ENCODE measurements at places on chromosomes 11 and 22.
A peak's percentile ranks its signal among the peaks of the same experiment; 100 is the strongest.

GRCh38 chr11:58616594-58616993 lies 5.9 kb upstream of the CNTF start:
- peak; percentile 95 for DNase-seq

GRCh38 chr11:118660681-118661424 lies 18.6 kb downstream of the TREH start:
- no peak for DNase-seq

DNA sequence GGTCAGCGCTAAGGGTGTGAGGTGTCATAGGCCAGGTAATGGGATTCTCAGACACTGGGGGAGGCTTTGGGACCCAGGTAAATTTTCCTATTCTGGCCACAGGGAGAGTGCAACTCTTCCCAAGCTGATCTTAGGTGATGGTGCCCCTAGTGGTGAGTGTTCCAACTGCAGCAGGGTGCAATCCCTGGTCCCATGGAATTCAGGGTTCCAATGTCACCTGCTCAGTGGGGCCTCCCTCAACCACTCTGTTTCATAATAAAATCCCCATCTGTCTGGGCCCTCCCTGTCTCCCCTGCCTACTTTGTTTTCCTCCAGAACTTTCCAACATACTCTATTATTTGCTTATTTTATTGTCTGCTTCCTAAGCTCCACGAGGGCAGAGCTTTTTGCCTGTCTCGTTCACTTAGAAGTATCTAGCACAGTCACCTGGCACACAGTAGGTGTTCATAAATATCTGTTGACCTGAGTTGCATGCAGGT lies 2.9 kb upstream of the SGSM1 start:
- DNase-seq = peak; percentile 17

DNA sequence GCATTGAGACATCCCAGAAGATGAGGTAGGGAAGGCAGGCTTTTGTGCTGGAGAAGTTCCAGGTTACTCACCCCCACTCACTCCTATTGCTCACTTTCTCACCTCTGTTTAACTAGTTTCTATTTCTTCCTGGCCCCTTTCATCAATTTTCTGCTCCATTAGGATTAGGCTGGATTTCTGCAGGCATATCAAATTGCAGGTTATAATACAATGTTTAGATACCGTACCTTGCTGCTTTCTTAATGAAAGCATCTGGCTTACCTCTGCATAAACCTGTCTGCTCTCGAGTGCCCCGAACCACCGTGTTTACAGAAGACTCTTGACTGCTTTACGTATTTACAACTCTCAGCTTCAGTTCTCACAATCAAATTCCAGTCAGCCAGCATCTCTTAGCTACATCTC lies 173.7 kb downstream of the ADAMTS15 start:
- no peak for DNase-seq

GRCh38 chr11:65485920-65486219 lies 13.0 kb upstream of the MALAT1 start:
- no peak for DNase-seq

GRCh38 chr11:119585043-119585781 lies 143.8 kb downstream of the NECTIN1 start:
- DNase-seq = peak; percentile 63

GRCh38 chr11:64632237-64632636 lies 41.2 kb downstream of the SLC22A12 start:
- no peak for DNase-seq

- no peak for DNase-seq
These were observed 34.8 kb downstream of the KCNQ1OT1 start for GRCh38 chr11:2664791-2665525.

GRCh38 chr11:88377144-88377543 lies 39.6 kb upstream of the CTSC start:
- no peak for DNase-seq

DNA sequence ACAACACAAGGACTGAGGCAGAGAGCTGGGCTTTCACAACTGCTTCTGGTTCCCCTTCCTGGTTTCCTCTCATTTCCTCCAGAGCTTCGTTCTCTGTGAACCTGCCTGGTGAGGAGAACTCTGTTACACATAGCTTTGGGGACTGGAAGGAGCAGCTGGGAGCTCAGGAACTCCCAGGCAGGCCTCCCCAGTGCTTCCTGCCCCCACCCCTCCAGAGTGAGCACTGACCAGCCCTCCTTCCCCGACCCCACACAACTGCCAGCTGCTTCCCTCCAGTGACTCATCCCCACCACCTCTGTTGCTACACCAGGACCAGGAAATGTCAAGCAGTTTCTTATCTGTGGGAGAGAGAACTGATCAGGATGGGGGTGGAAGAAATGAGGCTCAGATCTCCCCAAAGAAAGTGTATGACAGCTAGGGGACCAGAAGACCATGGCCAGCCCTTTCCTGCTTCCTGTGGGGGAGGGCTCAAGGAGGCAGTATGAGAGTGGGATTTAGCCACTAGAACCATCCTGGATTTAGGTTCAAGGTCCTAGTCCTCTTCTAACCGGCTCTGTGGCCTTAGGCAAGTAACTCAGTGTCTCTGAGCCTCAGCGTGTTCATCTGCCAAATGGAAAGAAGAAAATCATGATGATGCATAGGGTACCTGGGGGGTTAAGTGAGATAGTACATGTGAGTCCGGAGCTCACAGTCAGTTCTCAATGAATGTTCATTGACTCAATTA lies 4.5 kb upstream of the TP53I11 start:
- DNase-seq = peak; percentile 85

DNA sequence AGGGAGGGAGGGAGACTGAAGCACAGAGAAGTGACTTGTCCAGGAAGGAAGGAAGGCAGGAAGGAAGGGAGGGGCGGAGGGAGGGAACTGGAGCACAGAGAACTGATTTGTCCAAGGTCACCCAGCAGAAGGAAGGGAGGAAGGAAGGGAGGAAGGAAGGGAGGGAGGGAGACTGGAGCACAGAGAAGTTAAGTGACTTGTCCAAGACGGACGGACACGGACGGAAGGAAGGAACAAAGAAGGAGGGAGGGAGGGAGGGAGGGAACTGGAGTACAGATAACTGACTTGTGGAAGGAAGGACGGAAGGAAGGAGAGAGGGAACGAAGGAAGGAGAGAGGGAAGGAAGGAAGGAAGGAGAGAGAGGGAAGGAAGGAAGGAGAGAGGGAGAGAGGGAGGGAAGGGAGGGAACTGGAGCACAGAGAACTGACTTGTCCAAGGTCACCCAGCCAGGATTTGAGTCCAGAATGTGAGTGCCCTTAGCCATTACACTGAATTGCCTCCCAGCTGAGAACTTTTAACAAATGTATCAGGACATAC lies 1.5 kb downstream of the SLC35F2 start:
- DNase-seq = peak; percentile 56

GRCh38 chr11:61730240-61730994 lies 22.0 kb upstream of the MYRF start:
- DNase-seq = peak; percentile 6

DNA sequence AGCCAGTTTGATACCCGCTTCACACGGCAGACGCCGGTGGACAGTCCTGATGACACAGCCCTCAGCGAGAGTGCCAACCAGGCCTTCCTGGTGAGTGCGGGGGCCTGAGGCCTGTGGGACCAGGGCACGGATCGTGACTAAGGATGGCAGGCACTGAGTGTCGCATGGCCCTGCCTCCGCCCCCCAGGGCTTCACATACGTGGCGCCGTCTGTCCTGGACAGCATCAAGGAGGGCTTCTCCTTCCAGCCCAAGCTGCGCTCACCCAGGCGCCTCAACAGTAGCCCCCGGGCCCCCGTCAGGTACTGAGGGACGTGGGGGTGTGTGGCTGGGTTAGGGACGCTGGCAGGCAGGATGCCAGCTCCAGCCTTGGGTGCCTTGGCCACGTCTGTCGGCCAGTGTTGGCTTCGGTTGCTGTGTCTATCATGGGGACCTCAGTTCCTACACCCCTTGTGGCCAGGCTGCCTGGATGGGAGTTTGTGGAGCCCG lies 3.0 kb downstream of the PTPRCAP start:
- no peak for DNase-seq

- peak; percentile 82 for DNase-seq
These were observed 4.2 kb upstream of the LIF start for GRCh38 chr22:30250661-30251267.

- no peak for DNase-seq
These were observed 44.1 kb downstream of the RSF1 start for GRCh38 chr11:77776455-77776854.

DNA sequence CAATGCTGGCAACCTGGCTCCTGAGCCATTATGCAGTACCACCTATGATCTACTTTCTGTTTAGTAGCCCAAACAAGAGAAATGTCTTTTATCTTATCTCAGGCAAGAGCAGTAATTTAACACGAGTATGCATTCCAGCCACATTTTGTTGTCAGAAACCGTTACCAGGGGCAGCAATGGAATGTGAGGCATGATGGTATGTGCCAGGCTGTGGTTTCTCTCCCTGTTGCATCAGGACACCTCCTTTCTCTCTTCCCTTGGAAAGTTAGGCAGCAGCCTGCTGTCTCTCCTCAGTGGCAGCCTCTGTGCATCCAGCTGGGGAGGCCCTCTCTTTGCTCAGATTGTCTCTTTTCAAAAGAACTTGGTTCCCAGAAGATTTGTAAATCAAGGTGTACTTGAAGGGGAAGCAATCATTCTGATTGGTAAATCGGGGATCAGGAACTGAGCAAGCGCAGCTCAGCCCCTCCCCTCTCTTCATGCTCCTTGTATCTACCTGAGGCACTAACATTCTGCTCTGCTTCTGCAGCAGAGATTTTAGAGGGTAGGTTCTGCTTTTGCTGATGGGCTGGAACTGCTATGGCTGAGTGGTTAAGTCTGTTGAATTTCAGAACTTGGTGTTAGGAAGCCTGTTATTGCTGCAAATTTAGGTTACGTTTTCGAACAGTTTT lies 229.2 kb downstream of the ADAMTS15 start:
- peak; percentile 95 for DNase-seq

DNA sequence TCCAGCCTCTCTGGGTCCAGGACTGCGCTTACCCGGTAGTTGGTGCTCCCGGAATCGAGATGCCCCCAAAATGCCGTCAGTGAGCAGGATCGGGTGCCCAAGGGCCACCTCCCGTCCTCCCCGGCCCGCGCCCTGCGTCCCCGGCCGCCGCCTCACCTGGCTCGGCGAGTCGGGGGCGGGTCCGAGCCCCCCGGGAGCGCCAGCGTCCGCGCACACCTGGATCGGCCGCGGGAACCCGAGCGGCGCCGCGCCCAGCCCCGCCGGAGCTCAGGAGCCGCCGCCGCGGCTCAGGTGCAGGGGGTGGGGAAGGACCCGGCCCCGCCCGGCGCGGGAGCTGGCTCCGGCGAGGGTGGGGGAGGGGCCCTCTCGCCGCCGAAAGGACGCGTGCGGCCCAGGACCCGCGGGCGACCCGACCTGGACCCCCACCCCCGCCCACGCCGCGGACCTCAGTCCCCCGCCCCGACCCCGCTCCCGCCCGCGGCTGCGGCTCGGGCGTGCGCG lies at the start of gene SHANK2:
Gene SHANK2, minus strand, starts transcription at position 309 of the 501 bp plus-strand sequence. CDS start 105,251 bp downstream, outside the sequence.
- no peak for DNase-seq

- DNase-seq = no peak
These were observed 170.3 kb downstream of the KIRREL3 start for GRCh38 chr11:126830216-126830806.

GRCh38 chr22:47406896-47407295 lies 644.4 kb downstream of the TBC1D22A start:
- no peak for DNase-seq

DNA sequence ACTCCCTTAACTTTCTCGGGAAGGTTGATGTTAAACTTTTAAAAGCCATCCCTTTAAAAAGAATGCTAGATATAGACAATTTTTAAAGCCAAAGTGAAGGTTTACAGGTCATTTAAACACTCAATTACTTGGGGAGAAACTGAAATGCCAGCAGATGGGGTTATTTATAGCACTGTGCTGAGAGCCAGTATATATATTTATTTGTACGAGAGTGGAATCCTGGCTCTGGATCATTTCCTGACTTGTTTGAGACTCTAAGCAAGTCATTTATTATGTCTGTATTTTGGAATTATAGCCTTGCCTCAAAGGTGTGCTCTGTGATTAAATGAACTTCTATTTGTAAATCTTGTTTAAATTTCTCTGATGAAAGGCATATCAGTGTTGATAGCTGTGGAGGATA lies 6.8 kb upstream of the ZBED5 start:
- DNase-seq = no peak

DNA sequence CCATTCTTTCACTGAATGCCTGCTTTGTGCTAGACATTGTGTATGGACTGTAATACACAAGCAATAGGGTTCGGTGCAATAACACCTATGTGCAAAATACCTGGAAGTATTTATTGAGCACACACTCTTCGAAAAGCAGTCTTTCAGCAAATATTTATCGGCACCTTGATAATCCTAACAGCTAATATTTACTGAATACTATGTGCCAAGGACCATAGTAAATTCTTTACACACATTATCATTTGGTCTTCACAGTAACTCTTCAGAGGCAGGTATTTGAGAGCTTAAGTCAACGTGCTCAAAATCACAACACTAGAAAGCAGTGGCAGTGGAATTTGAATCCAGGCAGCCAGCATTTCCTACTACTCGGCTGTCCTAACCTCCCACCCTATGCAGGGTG lies 2.2 kb downstream of the B3GNT6 start:
- no peak for DNase-seq

DNA sequence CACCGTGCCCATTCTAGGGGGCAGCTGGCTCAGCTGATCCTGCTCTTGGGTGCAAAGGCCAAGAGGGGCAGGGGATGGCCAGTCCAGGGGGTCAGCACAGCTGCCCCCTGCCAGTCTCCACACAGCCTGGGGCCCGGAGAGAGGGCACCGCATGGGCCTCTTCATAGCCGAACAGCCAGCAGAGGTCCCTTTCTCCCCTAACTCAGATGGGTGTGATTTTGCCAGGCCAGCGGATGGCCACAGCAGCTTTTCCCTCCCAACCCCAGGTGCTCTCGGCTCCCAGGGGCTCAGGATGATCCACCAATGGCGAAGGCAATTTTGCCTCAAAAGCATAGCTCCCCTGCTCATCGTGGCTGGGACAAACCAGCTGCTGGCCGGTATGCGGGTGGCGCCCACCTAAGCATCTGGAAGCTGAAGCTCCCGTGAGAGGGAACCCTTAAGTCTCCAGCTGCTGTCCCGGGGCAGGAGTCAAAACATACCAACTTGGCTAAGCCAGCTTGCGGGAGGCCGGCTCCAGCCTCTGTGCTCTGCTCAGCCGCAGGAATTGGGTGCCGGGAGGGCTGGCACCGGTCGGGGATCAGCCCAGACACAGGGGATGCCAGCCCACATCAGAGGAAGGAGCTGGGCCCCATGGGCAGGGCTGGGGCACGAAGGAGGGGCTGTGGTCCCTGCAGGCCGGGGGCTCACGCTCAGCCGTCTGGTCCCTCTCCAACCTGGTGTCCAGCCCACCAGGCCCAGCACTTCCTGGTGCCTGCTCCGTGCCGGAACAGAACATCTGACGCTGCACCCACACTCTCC lies 30.5 kb upstream of the GNB1L start:
- no peak for DNase-seq

DNA sequence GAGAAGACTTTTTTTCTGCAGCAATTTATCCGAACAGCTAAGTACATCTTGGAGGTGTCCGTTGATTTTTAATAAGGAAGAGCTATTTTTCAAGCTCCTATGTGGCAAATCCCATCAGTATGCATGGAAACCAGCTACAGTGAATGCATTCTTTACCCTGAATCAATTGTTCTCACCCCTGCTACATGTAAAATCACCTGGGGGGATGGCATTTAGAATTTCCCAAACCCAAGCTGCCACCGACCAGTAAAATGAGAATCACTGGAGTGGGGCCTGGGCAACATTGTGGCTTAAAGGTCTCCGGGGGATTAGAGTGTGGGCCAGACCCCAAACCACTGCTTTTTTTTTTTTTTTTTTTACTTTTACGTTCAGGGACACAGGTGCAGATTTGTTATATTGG lies 2.8 kb upstream of the ZNF195 start:
- no peak for DNase-seq

GRCh38 chr11:1820463-1821325 lies 14.1 kb upstream of the SYT8 start:
- DNase-seq = no peak
